Sigmoid colon (tissue), 7 donors: ENCODE measurements at places on chromosomes 13 and 19. TPM values are rescaled to one million over a fixed set of nuclear protein-coding genes. Genes with fewer than 3 reads are reported as not detected.

Gene RNF113B
- total RNA-seq: not detected

Gene DMRTC2
- not detected for total RNA-seq

Gene TUBA3C
- not detected for total RNA-seq

Gene PTGER1
- not detected for total RNA-seq

Gene RFPL4A
- not detected for total RNA-seq

Gene AZU1
- total RNA-seq: not detected

Gene SYT3
- 0.41 TPM for total RNA-seq

Gene CHST8
- total RNA-seq: not detected
